ENCODE measurements at places on chromosomes 16 and 17.
A peak's percentile ranks its signal among the peaks of the same experiment; 100 is the strongest.

DNA sequence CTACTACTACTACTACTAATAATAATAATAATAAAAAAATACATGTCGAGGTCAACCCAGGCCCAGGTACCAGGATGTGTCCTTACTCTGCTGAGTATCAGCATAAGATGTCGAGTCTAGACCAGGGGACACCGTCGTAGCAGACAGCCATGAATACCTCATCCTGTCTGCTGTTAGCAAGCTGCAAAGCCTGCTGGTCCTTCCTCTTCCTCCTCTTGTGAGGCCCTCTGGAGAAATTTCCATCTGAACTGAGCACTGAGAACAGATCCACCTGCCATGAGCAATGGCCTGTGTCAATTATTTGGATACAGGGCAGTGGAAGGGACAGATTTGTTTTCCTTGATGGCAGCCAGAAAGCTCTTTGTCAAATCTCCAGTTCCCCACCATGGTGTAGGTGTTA lies 168.5 kb downstream of the XYLT1 start:
- no peak for DNase-seq

DNA sequence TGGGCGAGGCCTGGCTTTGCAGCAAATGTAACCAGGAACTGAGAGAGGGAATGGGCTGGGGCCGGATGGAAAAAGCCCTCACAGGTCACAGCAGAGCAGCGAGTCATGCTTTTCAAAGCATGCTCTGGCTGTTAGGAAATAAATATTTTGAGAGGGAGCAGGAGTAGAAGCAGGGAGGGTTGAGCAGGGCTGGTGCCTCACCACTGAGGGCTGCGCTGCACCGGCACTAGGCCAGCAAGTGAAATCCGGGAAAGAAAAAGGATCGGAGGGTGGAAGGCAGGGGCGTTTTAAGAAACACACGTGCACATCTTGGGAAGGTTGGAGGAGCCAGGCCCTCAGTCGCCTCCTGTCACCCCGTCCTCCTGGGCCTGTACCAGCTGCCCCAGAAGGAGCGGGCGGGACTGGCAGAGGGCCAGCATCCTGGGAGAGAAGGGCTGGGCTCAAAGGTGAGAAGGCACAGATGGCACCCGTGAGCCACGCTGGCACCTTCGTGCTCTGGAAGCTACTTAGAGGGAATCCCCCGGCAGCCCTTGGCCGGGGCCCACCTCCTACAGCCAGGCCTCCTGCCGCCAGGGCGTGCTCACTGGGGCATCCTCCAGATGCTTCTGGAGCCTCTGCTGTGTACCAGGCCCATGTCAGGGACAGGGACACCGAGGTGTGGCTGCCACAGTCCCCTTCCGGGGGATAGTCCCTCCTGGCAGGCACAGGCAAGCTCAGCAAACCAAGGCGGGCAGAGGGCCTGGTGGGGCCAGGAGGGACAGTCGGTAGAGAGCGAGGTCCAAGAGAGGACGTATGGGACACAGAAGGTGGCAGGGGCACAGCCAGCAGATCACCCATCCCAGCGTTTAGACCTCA lies 71.5 kb upstream of the PLCG2 start:
- no peak for DNase-seq

GRCh38 chr16:81646561-81646960 lies 132.5 kb upstream of the PLCG2 start:
- DNase-seq: no peak

- peak; percentile 26 for DNase-seq
These were observed at the start of gene ITGAL for GRCh38 chr16:30472328-30472942. Gene ITGAL (plus strand): TSS chr16:30472742. CDS start chr16:30472838, 96 bp downstream.

DNA sequence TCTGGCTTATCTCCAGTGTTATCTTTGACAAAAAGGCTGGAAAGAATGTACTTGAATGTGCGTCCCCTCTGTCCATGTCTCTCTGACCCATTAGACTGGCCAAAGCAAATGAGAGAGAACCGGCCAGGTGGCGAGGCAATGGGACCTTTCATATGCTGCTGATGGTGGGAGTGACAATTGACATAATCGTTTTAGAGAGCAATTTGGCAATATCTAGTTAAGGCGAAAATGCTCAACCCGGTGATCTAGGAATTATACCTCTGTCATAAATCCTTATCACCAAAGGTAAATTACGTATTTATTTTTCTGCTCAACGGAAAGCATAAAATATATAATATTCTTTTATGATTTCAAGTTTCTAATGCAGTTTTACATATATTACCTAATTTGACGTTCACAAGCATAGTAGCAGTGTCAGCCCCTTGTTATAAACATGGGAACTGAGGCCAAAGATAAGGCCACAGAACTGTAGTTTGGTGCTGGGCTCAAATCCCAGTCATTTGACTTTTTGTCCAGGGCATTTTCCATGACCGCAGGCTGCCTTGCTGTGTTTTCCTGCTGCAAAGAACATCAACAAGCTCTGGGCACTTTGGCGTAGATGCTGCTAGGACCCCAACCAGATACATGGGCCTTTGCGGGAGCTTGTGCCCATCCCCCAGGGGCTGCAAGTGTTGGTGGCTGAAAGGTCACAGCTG lies 14.7 kb upstream of the SDK2 start:
- DNase-seq: no peak

DNA sequence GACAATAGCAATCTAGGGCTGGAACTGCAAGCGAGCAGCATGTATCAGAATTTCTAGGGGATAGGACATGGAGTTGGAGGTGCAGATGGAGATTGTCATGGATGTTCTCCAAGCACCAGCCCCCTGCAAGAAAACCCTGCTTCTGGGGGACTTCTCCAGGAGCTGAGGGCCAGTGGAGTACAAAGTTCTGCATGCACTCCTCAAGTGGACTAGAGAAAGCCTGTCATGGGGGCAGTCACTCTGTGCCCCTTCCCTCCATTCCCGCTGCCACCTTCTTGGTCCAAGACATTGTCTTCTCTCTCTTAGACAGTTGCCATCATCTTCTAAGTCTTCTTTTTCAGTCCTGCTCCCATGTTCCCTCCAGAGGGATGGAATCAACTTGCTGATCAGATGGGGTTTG lies 87.9 kb downstream of the AIPL1 start:
- no peak for DNase-seq

DNA sequence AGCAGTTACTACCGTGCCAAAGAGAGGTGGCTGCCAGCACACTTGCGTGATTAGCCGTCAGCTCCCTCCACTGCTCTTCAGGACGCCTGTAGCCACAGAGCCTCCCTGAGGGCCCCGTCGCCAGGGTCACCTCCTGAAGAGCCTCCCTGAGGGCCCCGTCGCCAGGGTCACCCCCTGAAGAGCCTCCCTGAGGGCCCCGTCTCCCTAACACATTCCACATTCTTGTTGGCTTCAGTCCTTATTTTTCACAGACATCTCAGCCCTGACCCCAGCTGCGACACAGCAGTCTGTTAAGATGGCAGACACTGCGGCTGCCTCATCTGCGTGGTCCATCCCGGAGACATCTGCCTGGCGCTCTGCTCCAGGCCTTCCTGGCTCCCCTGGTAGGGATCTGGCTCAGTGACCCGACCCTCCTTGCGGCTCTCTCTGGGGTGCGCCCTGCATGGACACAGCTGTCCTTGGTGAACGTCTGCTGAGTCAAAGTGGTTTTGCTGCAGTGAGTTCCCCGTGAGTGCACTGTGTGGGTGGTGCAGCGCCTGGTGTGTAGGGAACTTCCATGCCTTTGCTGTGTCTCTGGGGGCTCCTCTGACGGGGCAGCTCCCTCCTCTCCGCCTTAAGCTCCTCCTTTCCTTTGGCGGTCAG lies 11.4 kb downstream of the ACSF3 start:
- DNase-seq: no peak

- no peak for DNase-seq
These were observed 15.9 kb downstream of the ANKRD40 start for GRCh38 chr17:50691550-50692447.

GRCh38 chr17:30376621-30377452 lies 1.9 kb upstream of the CPD start:
- peak; percentile 45 for DNase-seq

GRCh38 chr16:8739989-8740704 lies 57.3 kb downstream of the TMEM186 start:
- no peak for DNase-seq

- DNase-seq: no peak
These were observed 31.2 kb downstream of the MGAT5B start for GRCh38 chr17:76899414-76899813.

GRCh38 chr17:75267153-75267410 lies 3.9 kb downstream of the MIF4GD start:
- peak; percentile 37 for DNase-seq

- DNase-seq: no peak
These were observed 170.4 kb downstream of the ZFHX3 start for GRCh38 chr16:72877374-72878028.

DNA sequence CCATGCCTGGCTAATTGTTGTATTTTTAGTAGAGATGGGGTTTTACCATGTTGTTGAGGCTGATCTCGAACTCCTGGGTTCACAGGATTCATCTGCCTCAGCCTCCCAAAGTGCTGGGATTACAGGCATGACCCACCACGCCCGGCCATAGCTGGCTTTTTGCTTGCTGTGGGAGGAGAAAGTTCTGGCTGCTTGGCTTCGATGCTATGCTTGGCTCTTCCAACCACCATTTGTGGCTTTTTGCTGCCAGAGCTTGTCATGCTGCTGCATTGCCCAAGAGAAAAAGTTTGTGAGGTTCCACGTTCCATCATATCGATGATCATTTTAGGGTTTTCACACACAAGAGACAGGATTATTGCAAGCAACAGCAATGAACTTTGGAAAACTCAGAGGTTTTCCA lies 16.2 kb downstream of the BMERB1 start:
- no peak for DNase-seq

GRCh38 chr17:39229274-39229913 lies 3.6 kb upstream of the STAC2 start:
- no peak for DNase-seq

GRCh38 chr16:24610416-24610755 lies 71.0 kb downstream of the RBBP6 start:
- peak; percentile 61 for DNase-seq

GRCh38 chr17:76151896-76152454 lies 10.9 kb upstream of the FOXJ1 start:
- DNase-seq: no peak

GRCh38 chr17:4900231-4901107 lies 1.1 kb downstream of the C17orf107 start:
- DNase-seq: no peak

DNA sequence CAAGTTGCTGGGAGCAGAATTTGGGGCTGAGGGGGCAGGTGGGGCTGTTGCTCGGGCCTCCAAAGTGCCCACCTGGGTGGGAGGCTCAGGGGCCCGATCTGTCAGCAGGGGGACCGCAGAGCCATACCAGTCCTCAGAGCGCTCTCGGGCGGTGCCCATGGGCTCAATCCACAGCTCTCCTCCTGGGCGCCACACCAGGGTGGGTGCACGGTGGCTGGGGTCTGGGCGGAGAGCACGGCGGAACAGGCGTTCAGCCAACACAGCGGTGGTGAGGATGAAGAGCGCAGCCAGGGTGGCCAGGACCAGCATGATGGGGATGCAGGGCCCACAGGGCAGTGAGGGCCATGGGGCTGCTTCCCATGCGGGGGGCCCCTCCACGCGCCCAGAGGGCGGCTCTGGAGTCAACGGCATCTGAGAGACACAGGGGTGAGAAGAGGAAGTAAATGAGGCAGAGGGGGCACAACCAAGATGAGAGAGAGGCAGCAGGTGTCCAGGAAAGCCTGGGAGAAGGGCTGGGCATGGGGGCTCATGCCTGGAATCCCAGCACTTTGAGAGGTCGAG lies 1.2 kb downstream of the C16orf54 start:
- no peak for DNase-seq

DNA sequence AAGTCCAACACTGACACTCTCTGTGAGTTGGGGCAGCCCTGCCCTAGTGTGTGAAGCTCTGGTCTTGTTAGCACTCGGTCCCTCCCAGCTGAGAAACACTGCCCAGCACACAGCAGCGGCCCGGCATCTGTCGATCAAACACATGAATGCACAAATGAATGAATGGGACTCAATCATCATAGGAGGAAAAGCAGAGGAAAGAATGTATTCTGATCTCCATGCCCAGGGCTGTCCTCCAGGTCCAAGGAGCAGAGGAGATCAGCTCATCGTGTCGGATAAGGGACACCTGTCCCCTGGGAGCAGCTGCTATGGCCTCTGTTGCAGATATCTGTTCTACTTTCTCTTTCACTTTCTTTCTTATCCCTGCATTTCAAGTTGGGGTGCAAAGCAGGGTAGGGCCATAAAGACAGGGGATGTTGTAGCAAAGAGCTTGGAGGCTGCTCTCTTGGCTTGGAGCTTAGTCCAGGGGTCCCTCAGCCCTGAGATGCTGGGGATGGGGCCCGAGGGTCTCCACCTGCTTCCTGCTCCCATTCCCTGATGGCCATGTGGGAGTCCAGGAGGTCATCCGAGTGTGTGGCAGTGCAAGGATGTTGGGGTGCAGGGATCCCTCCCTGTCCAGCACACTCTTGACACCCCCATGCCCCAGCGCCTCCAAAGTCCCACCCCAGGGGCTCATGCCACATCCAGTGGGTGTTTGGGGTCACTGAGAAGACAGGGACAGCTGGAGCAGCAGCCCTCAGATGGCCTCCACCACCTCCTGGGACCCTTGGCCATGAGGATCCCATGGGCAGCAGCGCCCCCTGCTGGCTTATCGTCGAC lies 88.2 kb downstream of the IRF8 start:
- no peak for DNase-seq

DNA sequence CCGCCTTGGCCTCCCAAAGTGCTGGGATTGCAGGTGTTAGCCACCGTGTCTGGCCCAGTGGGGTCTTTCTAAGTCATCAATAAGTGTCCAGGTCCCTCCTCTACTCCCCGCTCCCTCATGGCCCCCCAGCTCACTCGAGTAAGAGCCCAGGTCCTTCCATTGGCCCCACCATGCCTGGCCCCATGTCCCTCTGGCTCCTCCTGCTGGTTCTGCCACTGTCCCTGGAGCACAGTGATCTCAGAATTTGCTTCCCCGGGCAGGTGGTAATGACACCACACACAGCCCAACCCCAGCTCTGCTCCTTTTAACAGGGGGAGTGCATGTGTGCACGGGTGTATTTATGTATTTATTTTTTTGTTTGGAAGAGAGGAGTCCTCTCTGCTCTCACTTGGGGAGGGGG lies 19.6 kb downstream of the MGAT5B start:
- DNase-seq: no peak

DNA sequence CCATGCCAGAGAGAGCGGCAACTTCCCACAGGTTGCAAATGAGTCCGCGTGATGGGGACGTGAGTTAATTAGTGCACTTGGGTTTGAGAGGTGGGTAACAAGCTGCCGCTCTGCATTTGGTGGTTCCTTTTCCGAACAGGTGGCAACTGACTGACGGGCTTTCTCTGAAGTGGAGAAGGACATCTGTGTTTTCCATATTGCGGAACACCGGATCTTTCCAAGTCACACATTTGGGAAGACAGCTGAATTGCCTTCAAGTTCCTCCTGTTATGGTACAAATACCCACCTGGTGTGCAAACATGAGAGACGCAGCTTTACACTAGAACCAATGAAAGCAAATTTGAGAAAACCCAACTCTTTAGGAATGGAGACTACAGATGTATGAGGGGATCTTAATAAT lies 451.3 kb upstream of the ZFHX3 start:
- no peak for DNase-seq
